ENCODE measurements at places on chromosomes 2 and 18.

- no peak for DNase-seq
These were observed 265.4 kb downstream of the SS18 start for GRCh38 chr18:25825056-25825455.

DNA sequence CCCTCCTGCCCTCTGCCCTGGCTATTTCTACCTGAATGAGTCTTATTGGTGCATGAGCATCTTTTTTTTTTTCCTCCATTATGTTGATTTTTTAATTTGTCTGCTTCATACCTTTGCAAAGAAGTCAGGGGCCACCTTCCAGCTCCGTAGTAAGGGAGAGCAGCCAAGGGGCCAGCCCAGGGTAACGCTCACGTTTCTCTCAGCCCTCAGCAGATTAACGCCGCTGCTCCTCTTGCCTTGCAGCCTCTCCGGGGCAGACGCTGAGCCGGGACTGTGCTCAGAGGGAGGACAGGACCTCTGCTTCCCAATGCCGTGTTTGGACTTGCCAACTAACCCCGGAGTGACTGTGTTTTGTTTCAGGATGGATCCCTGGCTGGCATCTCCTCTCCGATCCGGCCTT, 241.7 kb downstream of the ATAD2B start:
- no peak for DNase-seq

- DNase-seq, result no peak
These were observed 102.9 kb downstream of the SLC39A10 start for GRCh38 chr2:195759877-195760276.

- no peak for DNase-seq
These were observed 5.3 kb upstream of the PLEKHH2 start for GRCh38 chr2:43631618-43632317.

GRCh38 chr2:145488571-145488970, 968.7 kb upstream of the ZEB2 start:
- no peak for DNase-seq

DNA sequence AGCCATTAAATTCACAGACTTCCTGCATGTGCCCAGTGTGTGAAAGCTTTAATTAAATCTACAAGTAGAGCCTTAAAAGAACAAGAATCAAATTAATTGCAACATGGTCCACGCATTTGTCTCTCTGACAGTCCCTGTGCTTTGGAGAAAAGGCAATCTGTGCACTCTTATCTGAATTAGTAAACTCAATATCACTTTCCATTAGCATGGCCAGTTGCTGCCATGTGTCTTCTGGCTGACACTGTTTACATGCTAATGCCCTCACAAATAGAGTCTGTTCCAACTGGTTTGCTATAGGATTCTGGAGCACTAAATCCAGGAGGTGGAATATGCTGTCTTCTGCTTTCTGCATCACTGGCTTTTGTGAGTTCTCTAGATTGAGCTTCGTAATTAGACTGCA, 434.5 kb upstream of the RAB12 start:
- no peak for DNase-seq

- no peak for DNase-seq
These were observed 343.6 kb downstream of the TDRD15 start for GRCh38 chr2:21467280-21467818.

DNA sequence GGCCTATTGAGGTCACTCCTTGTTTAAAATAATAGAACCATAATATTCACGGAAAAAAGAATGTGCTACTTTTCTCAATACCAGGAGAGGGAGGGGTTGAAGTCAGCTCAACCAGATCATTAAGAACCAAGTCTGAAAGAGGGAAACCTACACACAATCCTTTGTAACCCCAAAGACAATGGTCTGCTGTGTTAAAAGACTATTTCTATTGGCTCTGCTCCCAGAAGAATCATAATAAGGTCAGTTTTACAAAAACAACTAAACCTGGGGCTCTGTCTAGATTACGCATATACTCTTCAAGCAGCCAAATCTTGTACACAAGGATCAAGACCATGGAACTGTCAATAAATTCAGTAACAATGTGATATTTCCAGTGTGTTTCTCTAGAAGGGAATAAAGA, 177.2 kb upstream of the CRIM1 start:
- no peak for DNase-seq
